ENCODE measurements at places on chromosomes 2 and 18.

DNA sequence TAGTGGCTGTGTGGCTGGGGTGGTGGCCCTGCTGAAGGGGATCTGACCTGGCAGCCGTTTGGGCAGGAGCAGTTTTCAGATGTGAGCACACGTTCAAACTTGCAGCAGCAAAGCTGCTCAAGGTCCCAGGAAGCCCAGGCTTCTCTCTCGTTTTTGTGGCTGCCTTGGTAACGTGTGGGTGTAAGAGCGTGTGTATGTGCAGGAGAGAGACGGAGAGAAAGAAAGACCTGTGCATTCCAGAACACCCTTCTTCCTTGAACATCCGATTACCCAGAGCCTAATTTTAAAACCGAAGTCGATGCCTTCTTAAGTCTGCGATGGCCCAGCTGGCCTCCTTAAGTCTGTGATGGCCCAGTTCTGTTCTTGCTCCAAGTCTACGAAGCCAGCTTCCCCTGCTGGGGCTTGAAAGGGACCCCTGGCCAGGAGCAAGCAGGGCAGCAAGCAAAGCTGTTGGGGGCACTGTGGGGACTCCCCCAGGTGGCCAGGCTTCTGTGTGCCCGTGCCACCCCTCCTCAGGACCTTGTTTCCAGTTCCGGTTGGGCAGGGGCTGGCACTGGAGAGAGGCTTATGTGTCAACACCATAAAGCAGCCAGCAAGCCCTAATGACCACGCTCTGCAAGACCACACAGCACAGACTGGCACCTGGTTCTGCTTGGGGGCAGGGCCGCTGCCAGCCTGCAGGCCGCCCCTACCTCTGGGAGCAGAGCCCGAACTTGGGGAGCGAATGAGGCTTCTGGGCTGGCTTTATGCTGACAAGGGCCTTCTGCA, 55.8 kb upstream of the ALPP start:
- H3K4me1 ChIP-seq: peaks cover 62% of the 10 kb centered on the region
- peak overlapping the region; percentile 93 for H3K27ac ChIP-seq
- DNase-seq: no peak
- H3K36me3 ChIP-seq: peaks cover 8% of the 10 kb centered on the region

DNA sequence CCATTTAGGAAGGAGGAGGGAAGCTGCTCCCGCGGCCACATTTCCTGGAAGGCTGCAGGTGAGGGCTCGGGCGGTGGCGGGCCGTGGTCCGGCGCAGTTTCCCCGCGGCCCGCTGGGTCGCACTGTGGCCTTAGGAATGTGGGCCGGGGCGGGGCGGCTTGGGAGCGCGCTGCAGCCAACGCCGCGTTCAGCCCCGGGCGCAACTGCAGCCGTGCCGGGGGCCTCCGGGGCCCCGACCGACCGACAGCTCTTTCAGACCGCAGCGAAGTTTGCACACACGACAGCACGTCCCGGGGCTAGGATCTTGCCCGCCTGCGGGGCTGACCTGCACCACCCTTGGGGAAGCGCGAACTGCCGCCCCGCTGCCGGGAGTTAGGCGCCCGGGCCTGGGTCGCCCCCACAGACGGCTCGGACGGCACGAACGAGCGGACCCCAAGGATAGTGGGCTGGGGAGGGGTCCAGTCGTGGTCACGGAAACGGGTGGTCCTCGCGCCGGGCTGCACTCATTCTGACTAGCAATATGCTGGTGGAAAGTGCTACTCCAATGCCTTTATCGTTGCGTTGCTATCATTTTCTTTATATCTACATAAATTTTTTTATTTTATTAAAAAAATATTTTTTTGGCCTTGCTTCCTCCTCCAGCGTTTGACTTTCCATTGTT, 69.9 kb upstream of the DLX2 start:
- no peaks in the 10 kb centered on the region for H3K36me3 ChIP-seq
- H3K27ac ChIP-seq: no peak overlapping the region
- peak overlapping the region; percentile 58 for H3K4me3 ChIP-seq
- no peaks in the 10 kb centered on the region for H3K4me1 ChIP-seq

GRCh38 chr18:80170395-80171053, 61.5 kb downstream of the ADNP2 start:
- DNase-seq: no peak
- H3K4me3 ChIP-seq: no peak overlapping the region
- no peak overlapping the region for H3K27ac ChIP-seq
- peaks cover 19% of the 10 kb centered on the region for H3K27me3 ChIP-seq

GRCh38 chr2:177545981-177546585, 153.5 kb downstream of the AGPS start:
- H3K4me1 ChIP-seq: peaks cover 31% of the 10 kb centered on the region
- H3K27me3 ChIP-seq: no peaks in the 10 kb centered on the region
- H3K36me3 ChIP-seq: peaks cover 16% of the 10 kb centered on the region
- no peak overlapping the region for H3K4me3 ChIP-seq
- no peak overlapping the region for H3K27ac ChIP-seq

GRCh38 chr2:97936199-97936598, 59.5 kb downstream of the TMEM131 start:
- no peak overlapping the region for H3K27ac ChIP-seq
- H3K4me1 ChIP-seq: peaks cover 10% of the 10 kb centered on the region
- peaks cover 4% of the 10 kb centered on the region for H3K36me3 ChIP-seq
- no peak overlapping the region for H3K4me3 ChIP-seq
- no peak for DNase-seq

- no peak for DNase-seq
- no peak overlapping the region for H3K27ac ChIP-seq
- no peak overlapping the region for H3K4me3 ChIP-seq
- peaks cover 2% of the 10 kb centered on the region for H3K4me1 ChIP-seq
- H3K27me3 ChIP-seq: peaks cover 4% of the 10 kb centered on the region
- H3K36me3 ChIP-seq: no peaks in the 10 kb centered on the region
Measured at GRCh38 chr18:46424898-46425297, 232.1 kb downstream of the LOXHD1 start.

DNA sequence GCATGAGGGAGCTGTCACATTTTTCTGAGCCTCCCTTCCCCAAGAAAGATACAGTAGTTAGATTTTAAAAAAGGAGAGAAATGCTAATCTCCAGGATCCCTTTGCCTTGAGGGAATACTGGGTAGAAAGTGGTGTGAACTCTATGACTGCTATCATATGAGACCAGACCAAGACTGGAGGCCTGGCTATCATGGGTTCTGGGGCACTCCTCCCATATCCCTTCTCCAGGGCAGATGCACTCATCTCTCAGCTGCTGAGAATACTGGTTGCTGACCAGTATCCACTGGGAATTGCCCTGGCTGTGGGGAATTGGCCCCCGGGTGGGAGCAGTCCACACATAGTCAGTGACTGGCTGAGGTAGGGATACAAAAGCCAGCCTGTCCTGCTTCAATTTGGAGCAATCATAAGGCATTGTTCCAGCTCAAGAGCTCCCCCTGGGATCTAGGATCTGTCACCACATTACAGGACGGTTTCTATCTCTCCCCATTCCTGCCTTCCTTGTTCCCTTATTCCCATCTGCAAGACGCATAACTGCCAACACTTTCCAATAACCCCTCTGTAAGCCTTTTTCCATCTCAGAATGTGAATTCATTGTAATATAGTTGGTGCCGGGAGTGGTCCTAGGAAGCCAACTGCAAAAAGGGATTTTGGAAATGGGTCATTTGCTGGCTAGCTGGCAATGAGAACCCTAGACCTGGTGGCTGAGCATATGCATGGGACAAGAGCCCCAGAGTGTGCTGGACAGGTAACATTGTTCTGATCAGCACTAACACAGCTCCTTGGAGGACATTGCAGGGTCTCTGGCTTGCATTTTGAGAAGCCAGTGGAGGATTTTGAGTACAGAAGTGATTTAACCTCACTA, 35.4 kb upstream of the REEP1 start:
- no peak for DNase-seq
- H3K27me3 ChIP-seq: peaks cover 5% of the 10 kb centered on the region
- H3K4me3 ChIP-seq: no peak overlapping the region

DNA sequence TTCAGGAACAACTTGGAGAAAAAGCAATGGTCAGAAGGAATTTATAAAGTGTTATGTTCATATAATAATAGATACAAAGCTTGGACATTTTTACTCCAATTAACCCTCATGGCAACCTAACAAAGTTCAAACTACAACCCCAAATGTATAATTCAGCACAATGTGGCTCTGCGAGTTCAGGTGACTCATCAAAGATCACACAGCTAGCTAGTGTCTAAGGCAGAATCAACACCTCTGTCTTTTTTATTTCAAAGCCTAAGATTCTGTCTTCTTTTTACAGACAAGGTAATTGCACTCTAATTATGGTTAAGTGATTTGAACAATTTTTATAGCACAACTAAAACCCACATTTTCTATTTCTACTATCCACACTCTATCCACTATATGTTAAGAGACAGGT, 90.5 kb downstream of the CHST9 start:
- H3K36me3 ChIP-seq: no peaks in the 10 kb centered on the region
- H3K27me3 ChIP-seq: no peaks in the 10 kb centered on the region
- no peak for DNase-seq
- no peak overlapping the region for H3K4me3 ChIP-seq
- no peak overlapping the region for H3K27ac ChIP-seq

DNA sequence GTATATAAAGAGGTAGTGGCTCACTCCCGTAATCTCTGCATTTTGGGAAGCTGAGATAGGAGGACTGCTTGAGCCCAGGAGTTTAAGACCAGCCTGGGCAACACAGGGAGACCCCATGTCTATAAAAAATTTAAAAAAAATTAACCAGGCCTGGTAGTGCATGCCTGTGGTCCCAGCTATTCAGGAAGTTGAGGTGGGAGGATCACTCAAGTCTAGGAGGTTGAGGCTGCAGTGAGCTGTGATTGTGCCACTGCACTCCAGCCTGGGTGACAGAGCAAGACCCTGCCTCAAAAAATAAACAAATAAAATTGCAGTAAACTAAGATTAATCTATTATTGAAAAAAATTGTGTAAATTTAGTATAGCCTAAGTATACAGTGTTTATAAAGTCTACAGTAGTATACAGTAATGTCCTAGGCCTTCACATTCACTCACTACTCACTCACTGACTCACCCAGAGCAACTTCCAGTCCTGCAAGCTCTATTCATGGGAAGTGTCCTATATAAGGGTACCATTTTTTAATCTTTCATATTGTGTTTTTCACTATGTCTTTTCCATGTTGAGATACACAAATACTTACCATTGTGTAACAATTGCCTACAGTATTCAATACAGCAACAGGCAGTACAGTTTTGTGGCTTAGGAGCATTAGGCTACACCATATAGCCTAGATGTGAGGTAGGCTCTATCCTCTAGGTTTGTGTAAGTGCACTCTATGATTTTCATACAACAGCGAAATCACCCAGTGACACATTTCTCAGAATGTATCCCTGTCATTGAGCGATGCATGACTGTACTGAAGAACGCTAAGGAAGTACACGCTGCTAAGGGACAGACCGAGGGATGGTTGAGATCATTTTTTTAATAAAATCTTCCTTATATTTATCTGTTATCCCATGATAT, 10.4 kb upstream of the MAP4K3 start:
- H3K27ac ChIP-seq: no peak overlapping the region
- no peak overlapping the region for H3K4me3 ChIP-seq
- DNase-seq: no peak
- peaks cover 7% of the 10 kb centered on the region for H3K36me3 ChIP-seq
- peaks cover 6% of the 10 kb centered on the region for H3K4me1 ChIP-seq

DNA sequence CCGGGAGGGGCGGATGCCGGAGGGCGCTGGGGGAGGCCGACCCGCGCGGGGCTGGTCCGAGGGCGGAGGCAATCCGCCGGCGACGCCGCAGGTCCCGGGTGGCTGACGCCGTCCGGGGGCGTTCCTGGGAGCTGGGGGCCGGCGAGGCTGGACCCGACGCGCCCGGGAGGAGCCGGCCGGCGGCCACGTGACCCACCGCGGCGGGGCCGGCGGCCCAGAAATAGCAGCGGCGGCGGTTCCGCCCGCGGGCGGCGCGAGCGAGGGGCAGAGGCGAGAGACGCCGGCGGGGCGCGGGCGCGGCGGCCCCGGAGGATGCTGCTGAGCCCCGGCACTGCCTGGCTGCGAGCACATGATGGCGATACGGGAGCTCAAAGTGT, at the start of gene RAB31:
TSS of gene RAB31 (plus strand) at position 245 of the 377 bp plus-strand sequence. CDS start at position 350, 105 bp downstream.
- H3K36me3 ChIP-seq: no peaks in the 10 kb centered on the region
- peak within 1 kb of the TSS; percentile 75 for H3K4me3 ChIP-seq
- peaks cover 81% of the 10 kb centered on the region for H3K27me3 ChIP-seq
- peaks cover 48% of the 10 kb centered on the region for H3K4me1 ChIP-seq
- no peak for DNase-seq

DNA sequence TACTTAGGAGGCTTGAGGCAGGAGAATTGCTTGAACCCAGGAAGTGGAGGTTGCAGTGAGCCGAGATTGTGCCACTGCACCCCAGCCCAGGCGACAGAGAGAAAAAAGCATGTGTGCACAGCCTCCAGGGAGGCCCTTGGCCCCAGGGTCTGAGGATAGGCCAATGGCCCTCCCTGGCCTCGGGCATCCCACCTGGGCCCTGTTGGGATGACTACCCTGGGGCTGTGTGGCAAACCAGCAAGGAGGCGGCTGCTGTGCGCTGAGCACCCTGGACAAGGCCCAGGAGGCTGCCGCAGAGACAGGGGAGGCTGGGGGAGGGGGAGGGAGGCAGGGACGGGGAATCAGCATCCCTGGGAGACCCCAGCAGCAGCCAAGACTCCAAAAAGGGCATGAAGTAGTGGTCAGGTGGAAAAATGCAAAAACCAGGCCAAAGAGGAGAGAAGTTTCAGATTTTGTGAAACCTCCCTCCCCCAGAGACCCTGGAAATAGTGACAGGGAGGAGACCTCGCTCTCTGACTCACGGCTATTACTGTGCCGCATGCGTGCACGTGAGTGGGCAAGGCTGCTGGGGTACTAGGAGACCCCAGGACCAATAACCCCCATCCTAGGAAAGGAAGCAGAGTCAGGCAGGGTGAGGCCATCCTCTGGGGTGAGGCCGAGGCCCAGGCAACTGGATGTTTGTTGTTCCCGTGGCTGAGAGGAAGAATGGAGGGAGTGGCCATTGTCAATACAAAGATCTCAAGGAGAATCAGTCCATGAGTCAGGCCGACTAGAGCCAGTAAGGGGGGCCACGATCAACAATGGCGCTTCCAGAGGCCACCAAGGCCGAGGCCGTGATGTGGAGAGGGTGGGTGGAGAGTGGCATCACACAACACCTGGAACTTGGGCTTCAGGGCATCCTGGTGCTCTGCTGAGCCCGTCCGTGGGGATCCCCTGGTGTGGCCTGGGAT, 16.0 kb upstream of the B3GNT7 start:
- H3K27ac ChIP-seq: no peak overlapping the region
- no peaks in the 10 kb centered on the region for H3K36me3 ChIP-seq
- no peaks in the 10 kb centered on the region for H3K4me1 ChIP-seq

GRCh38 chr18:31657823-31658669, 26.3 kb downstream of the B4GALT6 start:
- no peak overlapping the region for H3K4me3 ChIP-seq
- H3K36me3 ChIP-seq: no peaks in the 10 kb centered on the region
- H3K4me1 ChIP-seq: peaks cover 18% of the 10 kb centered on the region
- H3K27me3 ChIP-seq: peaks cover under 1% of the 10 kb centered on the region

- no peaks in the 10 kb centered on the region for H3K4me1 ChIP-seq
- H3K27me3 ChIP-seq: peaks cover 47% of the 10 kb centered on the region
- H3K4me3 ChIP-seq: no peak overlapping the region
- no peak overlapping the region for H3K27ac ChIP-seq
- DNase-seq: no peak
Measured at GRCh38 chr18:26556573-26556972, 8.2 kb upstream of the KCTD1 start.

DNA sequence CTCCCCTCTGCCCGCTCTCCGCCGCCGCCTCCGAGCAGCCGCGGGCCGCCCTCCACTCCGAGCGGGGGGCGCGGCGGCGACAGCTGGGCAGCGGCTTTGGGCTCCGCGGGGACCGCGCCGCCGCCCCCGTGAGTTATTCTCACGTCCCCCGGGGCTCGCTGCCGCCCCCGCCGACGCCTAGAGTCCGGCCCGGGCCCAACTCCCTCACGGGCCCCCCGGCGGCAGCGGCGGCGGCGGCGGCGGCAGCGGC, 645 bp downstream of the MIB1 start:
- no peak overlapping the region for H3K27ac ChIP-seq
- peak overlapping the region; percentile 80 for H3K4me3 ChIP-seq

- H3K27me3 ChIP-seq: peaks cover 4% of the 10 kb centered on the region
- H3K4me1 ChIP-seq: no peaks in the 10 kb centered on the region
- no peaks in the 10 kb centered on the region for H3K36me3 ChIP-seq
- DNase-seq: no peak
Measured at GRCh38 chr2:3078684-3079083, 298.9 kb downstream of the EIPR1 start.

All from activated CD4-positive, alpha-beta T cell treated with anti-CD3 and anti-CD28 coated beads, Interleukin-2, amount 10 ng/mL, durations not matched to agents 7 days and 5 days (primary cell).